ENCODE measurements at places on chromosomes 3 and 15.

- no peak for DNase-seq
Measured at GRCh38 chr15:97235611-97235985, 724.9 kb upstream of the ARRDC4 start.

- no peak for DNase-seq
Measured at GRCh38 chr15:71341811-71342550, 226.7 kb downstream of the THSD4 start.

- no peak for DNase-seq
Measured at GRCh38 chr3:32487781-32488473, 14.7 kb downstream of the CMTM6 start.

GRCh38 chr3:152056481-152056880 lies 183.0 kb downstream of the SUCNR1 start:
- DNase-seq = no peak

DNA sequence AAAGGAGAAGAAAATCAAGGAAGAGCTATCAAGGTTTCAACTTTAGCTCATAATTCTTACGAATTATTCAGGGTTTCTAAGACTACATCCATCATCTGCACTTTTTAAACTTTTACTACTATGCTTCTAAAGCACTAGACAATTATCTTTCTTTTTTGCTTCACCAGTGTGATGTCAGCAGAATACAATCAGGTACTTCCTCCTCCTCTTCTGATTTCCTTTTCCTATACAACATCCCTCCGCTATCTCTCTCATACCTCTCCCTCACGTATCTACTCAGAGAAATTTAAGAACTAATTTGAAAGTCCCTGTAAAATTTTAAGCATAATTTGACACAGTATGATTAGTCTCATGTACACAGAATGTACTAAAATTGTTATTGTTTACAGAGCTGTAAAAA lies 47.3 kb upstream of the USP50 start:
- no peak for DNase-seq

DNA sequence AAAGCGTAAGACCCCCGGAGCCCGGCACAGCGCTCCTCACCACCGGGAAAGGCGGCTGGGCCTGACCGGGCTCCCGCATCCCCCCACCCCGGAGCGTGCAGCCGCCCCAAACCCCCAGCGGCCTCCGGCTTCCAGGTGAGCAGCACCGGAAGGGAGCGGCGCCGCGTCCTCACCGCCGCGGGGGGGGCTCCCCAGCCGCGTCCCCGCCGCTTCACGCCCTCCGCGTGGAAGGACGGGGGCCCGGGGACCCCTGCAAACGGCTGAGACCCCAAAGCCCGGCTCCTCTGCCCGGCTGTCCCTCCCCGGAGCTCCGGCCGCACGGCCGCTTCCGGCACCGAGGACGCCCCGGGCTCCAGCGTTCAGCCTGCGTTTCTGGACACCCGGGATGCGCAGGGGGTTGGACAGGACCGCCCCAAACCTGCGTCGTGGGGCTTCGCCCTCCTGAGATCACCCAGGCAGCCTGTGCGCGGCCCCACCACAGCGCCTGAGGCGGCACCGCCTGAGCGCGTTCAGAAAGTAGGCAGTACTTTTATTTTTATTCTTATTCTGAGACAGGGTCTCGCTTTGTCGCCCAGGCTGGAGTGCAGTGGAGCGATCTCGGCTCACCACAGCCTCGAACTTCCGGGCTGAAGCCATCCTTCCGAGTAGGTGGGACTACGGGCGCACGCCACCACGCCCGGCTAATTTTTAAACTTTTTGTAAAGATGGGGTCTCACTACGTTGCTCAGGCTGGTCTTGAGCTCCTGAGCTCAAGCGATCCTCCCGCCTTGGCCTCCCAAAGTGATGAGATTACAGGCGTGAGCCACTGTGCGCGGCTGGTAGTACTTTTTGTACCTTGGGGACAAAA lies 51.6 kb upstream of the BLM start:
- peak; percentile 1 for DNase-seq

GRCh38 chr15:35740761-35741160 lies 194.8 kb upstream of the DPH6 start:
- DNase-seq = no peak

DNA sequence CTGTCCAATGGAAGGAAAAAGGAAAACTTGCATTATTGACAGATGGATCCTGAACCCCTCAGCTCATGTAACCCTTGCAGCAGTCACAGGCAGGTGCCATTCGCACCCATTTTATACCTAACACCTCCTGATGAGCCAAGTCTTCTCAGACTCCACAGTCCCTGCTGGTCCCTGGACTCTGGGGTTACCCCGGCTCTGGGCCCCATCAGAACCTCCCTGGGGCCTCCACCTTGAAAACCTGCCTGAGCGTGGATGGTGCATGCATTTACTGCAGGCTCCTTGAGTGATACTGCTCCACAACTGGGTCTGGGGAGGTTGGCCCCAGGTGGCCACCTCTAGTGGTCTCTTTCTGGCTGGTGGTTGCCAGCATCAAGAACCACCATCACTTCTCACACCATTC lies 15.9 kb upstream of the DOCK3 start:
- DNase-seq = no peak

DNA sequence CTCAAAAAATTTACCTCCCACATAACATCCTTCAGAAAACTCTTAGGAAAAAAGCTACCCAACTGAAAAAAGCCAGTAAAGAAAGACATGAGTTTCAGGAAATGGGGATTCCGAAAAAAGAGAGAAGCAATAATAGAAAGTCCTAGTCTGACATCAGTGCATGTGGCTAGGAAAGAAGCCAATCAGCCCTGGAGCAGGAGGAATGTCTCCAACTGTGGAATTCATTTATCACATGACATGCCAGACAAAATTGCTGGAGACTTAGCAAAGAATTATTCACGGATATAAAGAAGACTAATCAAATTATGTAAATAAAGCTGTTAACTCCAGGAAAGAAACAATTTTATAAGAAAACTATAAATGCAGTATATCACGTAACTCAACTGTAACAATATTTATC lies 258.9 kb upstream of the RARB start:
- DNase-seq = no peak

All from DMS153 (cell line).